Endodermal cell (in vitro differentiated cells): ENCODE measurements at places on chromosomes 11 and 22. TPM values are rescaled to one million over a fixed set of nuclear protein-coding genes. Genes with fewer than 3 reads are reported as not detected.

Gene SLC15A3
- total RNA-seq: 1.4 and 2.1 TPM in 2 replicates

Gene MYEOV
- total RNA-seq: 0.32 to 0.47 TPM in 2 of 3 replicates, not detected in the other

Gene CYP2R1
- total RNA-seq: 6.6 to 12.4 TPM (median 12.0 TPM) in 3 replicates

Gene MPEG1
- total RNA-seq: not detected in 3 replicates

DNA sequence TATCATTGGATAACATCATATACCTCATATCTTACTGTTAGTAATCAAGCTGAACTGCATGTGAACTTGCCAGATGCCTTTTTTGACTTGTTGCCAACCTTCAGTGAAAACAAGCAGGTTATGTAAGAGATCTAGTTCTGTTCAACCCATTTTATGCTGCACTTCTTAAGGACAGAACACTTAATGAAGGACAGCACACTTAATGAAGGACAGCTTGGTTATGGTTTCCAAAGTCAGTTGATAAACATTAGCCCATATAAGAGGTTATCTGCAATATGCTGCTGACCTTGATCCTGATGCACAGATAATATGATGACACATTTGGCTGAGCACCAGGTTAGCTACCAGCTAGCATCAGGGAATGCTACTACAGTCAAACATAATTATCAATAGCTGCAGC is 358.7 kb upstream of the PDGFD start:
- no peak for DNase-seq

- no peak for DNase-seq
These were observed 5.3 kb downstream of the TBCEL start for GRCh38 chr11:121029153-121029552.

GRCh38 chr22:35335936-35336781 is 36.5 kb downstream of the TOM1 start:
- DNase-seq: no peak

GRCh38 chr22:37933711-37934376 is 19.6 kb downstream of the C22orf23 start:
- DNase-seq: peak; percentile 99

DNA sequence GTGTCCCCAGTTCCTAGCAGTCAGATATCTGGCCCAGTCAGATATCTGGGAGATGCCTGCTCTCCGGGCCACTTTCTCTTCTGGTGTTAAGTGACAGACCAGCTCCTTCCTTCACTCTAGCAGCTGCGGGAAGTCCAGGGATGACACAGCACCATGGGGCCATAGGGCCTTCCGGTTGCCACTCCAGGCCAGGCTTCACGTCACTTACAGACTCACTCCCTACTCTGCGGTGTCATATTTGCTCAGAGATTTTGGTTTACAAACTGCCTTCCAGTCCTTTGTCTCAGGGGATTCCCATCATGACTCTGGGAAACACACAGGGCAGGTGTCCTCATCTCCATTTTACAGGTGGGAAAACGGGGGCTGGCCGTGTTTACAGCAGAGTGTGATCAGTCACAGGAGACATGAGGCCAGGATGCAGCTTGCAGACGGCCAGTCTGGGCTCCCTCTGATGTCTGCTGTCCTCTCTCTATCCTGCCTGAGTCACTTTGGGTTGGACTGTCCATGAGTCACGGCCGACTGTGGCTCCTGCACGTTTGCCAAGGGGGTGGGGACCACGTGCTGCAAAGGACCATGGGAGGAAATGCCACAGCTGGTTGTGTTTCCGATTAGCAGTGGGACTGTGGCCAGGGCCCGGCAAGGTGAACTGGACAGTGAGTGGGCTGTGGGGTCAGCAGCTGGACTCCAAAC is 8.2 kb upstream of the TBC1D22A start:
- DNase-seq: no peak

DNA sequence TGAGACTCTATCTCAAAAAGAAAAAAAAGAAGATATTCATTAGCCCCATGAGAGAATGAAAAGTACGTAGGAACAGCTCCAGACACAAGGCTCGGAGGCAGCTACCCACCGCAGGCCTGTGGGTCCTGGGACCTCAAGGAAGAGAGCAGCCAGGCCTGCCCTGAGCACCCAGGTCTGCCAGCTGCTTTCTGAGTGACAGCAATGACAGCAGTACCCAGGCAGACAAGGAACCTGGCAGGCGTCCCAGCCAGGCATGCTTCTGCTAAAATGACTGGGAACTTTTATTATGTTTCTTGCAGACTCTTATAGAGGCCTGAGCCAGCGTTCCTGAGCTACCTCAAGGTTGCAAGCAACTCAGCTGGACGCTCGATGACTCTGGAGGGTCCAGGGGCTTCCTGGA is 31.6 kb downstream of the CPT1A start:
- DNase-seq: no peak

DNA sequence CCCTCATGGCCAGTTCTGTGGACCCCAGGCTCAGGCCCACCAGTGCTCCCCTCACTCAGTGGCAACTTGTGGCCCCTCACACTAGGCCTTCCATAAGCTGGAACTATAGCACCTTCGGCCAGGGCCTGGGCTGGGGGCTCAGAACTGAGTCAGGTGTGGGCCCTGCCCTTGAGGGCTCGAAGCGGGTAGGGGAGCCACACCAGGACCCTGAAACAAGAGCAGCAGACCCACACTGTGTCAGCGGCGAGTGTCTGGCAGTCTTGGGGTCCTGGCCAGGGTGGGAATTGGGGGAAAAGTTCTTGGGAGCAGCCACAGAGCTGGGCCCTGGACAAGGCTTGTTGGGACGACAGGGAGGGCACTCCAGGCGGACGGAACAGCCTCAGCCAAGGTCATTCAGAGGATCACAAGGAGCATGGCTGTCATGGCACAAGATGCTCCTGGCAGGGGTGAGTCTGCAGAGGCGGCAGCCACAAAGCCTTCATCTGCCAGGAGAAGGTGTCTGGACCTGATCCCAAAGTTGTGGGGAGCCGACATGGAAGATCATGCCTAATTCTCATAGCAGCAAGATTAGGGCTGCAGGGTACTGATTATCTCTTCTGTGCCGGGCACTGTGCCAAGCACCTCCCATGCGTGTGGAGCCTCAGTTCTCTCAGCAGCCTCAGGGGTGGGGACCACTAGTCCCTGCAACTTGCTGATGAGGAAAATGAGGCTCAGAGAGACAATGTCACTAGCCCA is 50.7 kb downstream of the SHISAL1 start:
- DNase-seq: peak; percentile 42
